Sciatic nerve (tissue), 2 donors: ENCODE measurements at places on chromosomes 12 and 14.

DNA sequence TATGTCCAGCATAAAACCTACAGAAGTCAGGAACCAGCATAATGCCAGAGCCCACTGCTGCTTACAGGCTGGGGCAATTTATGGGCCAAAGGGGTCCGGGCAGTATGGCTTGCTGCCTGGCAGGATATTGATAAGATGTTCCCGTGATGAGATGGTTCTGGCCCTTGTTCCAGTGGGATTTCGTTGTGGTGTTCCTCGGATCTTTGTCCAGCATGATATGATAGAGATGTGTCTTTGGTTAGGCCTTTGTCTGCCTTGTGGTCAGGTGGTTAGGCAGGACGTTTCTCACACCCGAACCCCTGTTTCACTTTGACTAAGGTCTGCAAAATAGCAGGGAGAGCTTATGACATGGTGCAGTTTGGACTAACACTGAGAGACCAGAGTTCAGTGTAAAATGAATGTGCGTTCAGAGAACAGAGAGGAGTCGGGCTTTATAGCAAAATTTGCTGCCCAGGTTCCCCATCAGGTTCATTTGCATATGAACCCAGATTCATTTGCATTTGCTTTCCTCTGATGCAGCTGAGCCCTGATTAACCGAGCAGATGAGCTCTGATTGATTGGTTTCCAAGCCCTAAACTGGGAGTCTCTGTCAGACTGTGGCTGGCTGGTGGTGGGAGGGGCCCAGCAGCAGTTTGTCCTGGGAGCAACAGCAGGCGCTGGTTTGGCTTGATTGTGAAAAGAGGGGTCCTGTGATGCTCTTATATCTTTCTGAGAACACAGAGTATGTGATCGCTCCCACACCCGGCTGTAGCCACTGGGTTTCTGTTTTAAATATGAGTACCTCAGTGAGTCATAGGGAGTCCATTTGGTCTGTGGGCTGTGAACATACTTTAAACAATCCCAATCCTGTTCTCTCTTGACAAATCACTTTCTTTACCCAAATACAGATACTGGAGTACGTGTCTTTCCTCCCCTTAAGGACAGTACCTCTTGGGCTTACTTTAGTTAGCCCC lies 156.3 kb upstream of the PZP start:
- no peak for DNase-seq

- DNase-seq, result no peak
Measured at GRCh38 chr14:72517736-72518135, 376.2 kb downstream of the DPF3 start.

- DNase-seq, result no peak
Measured at GRCh38 chr14:71960494-71961353, 28.5 kb downstream of the RGS6 start.

- DNase-seq, result no peak
Measured at GRCh38 chr12:98845957-98846356, 200.9 kb downstream of the APAF1 start.

GRCh38 chr12:85484387-85484786 lies 204.4 kb downstream of the ALX1 start:
- DNase-seq, result no peak

- no peak for DNase-seq
Measured at GRCh38 chr12:100901266-100901665, 106.7 kb downstream of the ANO4 start.

DNA sequence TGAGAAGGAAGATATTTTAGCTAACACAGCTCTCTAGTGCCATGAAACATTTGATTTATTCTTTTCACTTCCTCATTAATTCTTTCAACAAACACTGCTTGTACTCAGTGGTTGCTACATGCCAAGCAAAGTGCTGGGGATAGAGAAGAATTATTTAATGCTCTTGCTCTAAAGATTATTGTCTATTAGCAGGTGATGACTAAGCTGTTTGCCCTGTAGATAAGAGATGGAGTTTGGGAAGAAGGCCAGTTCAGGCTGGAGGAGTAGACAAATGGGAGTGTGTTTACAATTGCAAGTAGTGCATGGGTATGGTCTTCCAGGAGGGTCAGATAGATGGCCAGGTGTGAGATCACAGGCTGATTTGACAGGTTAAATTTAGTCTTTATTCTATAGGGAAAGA lies 99.8 kb upstream of the SEL1L start:
- DNase-seq, result no peak

DNA sequence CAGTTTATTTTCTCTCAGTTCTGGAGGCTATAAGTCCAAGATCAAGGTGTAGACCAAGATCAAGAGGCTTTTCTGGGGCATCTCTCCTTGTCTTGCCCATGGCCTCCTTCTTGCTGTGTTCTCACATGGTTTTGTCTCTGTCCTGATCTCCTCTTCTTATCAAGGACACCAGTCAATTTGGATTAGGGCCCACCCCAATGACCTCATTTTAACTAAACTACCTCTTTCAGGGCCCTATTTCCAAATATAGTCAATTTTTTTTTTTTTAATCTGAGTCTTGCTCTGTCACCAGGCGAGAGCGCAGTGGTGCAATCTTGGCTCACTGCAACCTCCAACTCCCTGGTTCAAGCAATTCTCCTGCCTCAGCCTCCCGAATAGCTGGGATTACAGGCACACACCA lies 50.8 kb downstream of the TSHR start:
- DNase-seq, result no peak

DNA sequence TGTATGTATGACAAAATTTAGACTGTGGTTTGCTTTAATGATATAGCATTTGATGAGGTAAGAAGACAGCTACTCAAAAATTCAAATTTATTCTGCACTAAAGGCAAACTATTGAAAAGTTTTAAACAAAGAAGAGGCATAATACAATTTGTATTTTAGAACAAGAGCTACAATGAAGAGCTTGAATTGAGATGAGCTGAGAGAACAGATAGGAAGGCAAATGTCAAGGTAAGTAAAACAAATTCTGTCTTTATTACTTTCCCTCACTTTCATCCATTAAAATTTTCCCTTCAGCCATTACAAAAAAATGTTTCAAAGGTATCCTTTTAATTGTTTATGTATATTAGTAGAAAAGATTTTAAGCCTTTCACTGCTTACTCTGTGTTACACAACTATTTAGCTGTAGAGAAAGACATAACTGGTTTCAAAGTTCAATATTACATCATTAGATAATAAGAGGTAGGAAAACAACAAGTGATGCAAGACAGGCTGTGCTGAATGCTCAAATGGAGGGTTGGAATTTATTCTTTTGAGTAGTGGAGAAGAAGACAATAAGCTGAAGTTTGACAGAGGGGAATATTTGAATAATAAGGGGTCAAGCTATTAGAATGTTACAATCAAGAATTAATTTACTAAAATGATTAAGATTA lies 1334.1 kb downstream of the FSCB start:
- DNase-seq, result no peak

- DNase-seq, result no peak
Measured at GRCh38 chr12:50050410-50051098, 6.8 kb upstream of the ASIC1 start.

- no peak for DNase-seq
Measured at GRCh38 chr14:53608369-53608768, 348.3 kb downstream of the BMP4 start.

- no peak for DNase-seq
Measured at GRCh38 chr12:49791700-49792099, 36.5 kb downstream of the NCKAP5L start.
